Adrenal gland (tissue), 19 donors: ENCODE measurements at places on chromosomes 4 and X. TPM values are rescaled to one million over a fixed set of nuclear protein-coding genes. Genes with fewer than 3 reads are reported as not detected.

Gene MAGEA10
- total RNA-seq: not detected

Gene UGT2A1
- not detected for total RNA-seq

Gene TRO
- total RNA-seq: 3.7 TPM

Gene MXRA5
- 24.8 TPM for total RNA-seq

Gene UCP1
- total RNA-seq: not detected

Gene CLDN34
- total RNA-seq: not detected

Gene ARX
- total RNA-seq: not detected

Gene XPNPEP2
- 0.18 TPM for total RNA-seq

Gene ADAM29
- 0.07 TPM for total RNA-seq

- H3K27ac ChIP-seq: no peak overlapping the region
- no peaks in the 10 kb centered on the region for H3K36me3 ChIP-seq
- peaks cover 13% of the 10 kb centered on the region for H3K4me1 ChIP-seq
- peak; percentile 85 for DNase-seq
Measured at GRCh38 chr4:128574706-128575105, 234.8 kb upstream of the JADE1 start.

- no peak overlapping the region for H3K4me3 ChIP-seq
- peak; percentile 34 for DNase-seq
- H3K27ac ChIP-seq: peak overlapping the region; percentile 82
- H3K36me3 ChIP-seq: no peaks in the 10 kb centered on the region
- no peaks in the 10 kb centered on the region for H3K27me3 ChIP-seq
Measured at GRCh38 chr4:151407466-151408379, 1.3 kb upstream of the FHIP1A start.

GRCh38 chr4:83356899-83357661 lies 22.4 kb upstream of the HPSE start:
- H3K4me3 ChIP-seq: no peak overlapping the region
- peaks cover 7% of the 10 kb centered on the region for H3K4me1 ChIP-seq
- no peaks in the 10 kb centered on the region for H3K27me3 ChIP-seq

DNA sequence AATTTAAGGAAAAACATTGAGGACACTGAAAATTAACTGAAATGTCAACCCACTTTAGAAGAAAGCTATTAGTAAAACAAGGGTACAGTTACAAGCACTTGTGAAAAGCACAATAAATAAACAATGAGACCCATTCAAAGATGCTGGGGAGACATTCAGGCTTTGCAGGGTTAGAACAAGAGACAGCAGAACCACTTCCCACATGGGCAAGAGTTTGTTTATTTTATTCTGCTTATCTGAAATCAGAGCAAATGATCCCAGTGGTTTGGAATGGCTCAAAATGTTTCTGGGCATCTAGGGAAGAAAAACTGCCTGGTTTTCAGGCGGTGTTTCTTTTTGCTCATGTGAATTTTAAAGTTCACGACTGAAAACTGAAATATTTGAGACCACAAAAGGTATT lies 42.4 kb downstream of the PPP3CA start:
- H3K4me1 ChIP-seq: peaks cover 7% of the 10 kb centered on the region
- no peak for DNase-seq
- H3K27me3 ChIP-seq: no peaks in the 10 kb centered on the region
- no peaks in the 10 kb centered on the region for H3K36me3 ChIP-seq

DNA sequence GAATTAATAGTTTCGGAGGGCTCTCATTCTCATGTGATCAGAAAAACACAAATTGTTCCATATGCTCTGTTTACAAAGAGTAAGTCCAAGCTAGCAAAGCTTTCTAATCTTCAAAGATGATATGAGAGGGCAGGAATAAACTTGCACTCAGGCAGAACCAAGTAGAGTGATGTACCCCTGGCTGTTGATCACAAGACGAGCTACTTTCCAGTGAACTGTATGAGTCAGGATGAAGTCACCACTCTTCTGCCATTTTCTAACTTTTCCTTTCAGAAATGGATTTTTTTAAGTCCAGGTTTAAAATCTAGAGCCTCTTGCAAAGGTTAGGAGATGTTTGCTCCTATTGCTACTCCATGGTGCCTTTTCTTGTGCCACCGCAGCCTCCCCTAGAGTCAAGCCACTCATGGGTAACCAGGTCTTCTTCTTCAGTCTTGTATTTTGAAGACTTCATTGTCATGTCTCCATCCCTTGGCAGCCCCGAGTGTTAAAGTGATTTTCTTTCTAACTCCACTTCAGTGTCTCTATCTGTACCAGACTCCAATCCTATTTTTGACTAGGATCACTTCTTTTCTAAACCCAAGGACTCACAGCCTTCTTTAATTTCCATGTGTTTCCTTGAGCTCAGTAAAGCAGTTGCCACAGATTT lies 171.9 kb upstream of the GALNT7 start:
- no peak overlapping the region for H3K4me3 ChIP-seq
- H3K36me3 ChIP-seq: no peaks in the 10 kb centered on the region
- no peak for DNase-seq
- H3K27ac ChIP-seq: no peak overlapping the region

- DNase-seq: no peak
- H3K4me3 ChIP-seq: no peak overlapping the region
- peaks cover 22% of the 10 kb centered on the region for H3K36me3 ChIP-seq
- no peak overlapping the region for H3K27ac ChIP-seq
- H3K4me1 ChIP-seq: peaks cover 58% of the 10 kb centered on the region
- H3K27me3 ChIP-seq: no peaks in the 10 kb centered on the region
Measured at GRCh38 chr4:118765399-118765798, 70.5 kb downstream of the SEC24D start.

GRCh38 chr4:115325836-115326235 lies 212.4 kb upstream of the NDST4 start:
- no peaks in the 10 kb centered on the region for H3K27me3 ChIP-seq
- no peak overlapping the region for H3K4me3 ChIP-seq
- H3K27ac ChIP-seq: no peak overlapping the region
- no peaks in the 10 kb centered on the region for H3K36me3 ChIP-seq

DNA sequence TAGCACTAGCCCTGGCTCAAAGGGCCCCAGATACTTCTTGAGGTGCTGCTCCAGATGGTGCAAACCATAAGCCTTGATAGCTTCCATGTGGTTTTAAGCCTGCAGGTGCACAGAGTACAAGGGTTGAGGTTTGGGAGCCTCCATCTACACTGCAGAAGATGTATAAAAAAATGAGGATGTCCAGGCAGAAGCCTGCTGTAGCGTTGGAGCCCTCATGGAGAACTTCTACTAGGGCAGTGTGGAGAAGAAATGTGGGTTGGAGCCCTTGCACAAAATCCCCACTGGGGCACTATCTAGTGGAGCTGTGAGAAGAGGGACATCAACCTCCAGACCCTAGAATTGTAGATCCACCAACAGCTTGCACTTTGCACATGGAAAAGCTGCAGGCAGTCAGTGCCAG lies 231.9 kb downstream of the CHIC2 start:
- H3K27ac ChIP-seq: no peak overlapping the region
- no peak for DNase-seq
- H3K27me3 ChIP-seq: no peaks in the 10 kb centered on the region
- no peak overlapping the region for H3K4me3 ChIP-seq
- no peaks in the 10 kb centered on the region for H3K36me3 ChIP-seq

- H3K4me1 ChIP-seq: no peaks in the 10 kb centered on the region
- H3K27me3 ChIP-seq: no peaks in the 10 kb centered on the region
- DNase-seq: no peak
- no peak overlapping the region for H3K4me3 ChIP-seq
- no peaks in the 10 kb centered on the region for H3K36me3 ChIP-seq
- no peak overlapping the region for H3K27ac ChIP-seq
Measured at GRCh38 chr4:2339458-2340271, 77.8 kb upstream of the MXD4 start.

DNA sequence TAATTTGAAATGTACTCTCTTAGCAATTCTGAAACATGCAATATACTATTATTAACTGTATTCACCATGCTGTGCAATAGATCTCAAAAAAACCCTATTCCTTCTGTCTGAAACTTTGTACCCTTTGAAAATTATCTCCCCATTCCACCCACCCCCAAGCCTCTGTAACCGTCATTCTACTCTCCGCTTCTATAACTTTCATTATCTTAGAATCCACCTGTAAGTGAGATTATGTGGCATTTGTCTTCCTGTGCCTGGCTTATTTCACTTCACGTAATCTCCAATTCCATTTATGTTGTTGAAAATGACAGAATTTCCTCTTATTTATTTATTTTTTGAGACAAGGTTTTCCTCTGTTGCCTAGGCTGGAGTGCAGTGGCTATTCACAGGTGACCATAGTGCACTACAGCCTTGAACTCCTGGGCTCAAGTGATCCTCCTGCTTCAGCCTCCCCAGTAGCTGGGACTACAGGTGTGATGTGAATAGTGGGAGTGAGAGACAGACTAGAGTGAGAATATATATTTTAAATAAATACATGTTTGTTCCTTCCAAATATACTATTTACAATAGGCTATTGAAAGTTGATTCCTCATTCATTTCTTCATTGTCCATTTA lies 30.5 kb downstream of the VSIG4 start:
- DNase-seq: no peak
- no peak overlapping the region for H3K27ac ChIP-seq
- H3K4me1 ChIP-seq: no peaks in the 10 kb centered on the region
- no peaks in the 10 kb centered on the region for H3K36me3 ChIP-seq

DNA sequence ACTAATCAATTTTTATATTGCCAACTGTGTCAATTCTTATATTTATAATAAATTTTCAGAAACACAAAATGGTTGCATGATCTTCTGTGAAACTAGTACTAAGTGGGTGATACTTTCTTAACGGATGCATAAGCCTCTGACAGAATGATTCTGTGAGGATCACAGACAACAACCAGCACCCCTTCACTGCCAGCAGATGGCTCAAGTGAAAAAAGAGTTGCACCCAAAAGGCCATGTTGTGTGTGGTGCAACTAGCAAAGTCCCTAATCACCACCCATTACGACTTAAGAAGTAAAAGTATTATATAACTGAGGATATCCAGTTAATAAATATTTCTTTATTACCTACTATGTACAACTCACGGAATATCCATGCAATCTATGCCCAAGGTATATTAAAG lies 334.0 kb downstream of the PCDH19 start:
- H3K4me1 ChIP-seq: no peaks in the 10 kb centered on the region
- no peak overlapping the region for H3K4me3 ChIP-seq
- no peak overlapping the region for H3K27ac ChIP-seq
- no peaks in the 10 kb centered on the region for H3K36me3 ChIP-seq

DNA sequence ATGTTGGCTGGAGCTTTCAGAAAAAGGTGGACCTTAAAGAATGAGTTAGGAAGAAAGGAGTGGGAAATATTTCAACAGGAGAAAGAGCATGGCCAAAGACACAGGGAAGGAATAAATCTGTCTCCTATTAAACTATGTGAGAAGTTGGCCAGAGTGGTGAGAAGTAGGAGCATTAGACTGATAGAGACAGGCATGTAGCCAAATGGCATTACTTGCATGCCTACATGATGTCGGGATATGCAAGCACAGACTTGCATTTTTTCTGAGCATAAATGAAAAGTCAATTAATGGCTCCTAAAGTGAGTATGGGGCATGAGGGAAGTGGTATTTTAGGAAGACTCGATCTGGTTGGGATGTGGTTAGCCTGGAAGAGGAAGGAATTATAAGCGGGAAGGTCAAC lies 279.6 kb upstream of the PITX2 start:
- H3K27me3 ChIP-seq: no peaks in the 10 kb centered on the region
- no peak for DNase-seq
- no peak overlapping the region for H3K4me3 ChIP-seq
- H3K4me1 ChIP-seq: no peaks in the 10 kb centered on the region
- no peaks in the 10 kb centered on the region for H3K36me3 ChIP-seq

GRCh38 chrX:79182616-79183015 lies 38.1 kb downstream of the GPR174 start:
- H3K27ac ChIP-seq: no peak overlapping the region
- H3K4me3 ChIP-seq: no peak overlapping the region
- no peaks in the 10 kb centered on the region for H3K4me1 ChIP-seq
- no peaks in the 10 kb centered on the region for H3K36me3 ChIP-seq
- peaks cover 22% of the 10 kb centered on the region for H3K27me3 ChIP-seq

DNA sequence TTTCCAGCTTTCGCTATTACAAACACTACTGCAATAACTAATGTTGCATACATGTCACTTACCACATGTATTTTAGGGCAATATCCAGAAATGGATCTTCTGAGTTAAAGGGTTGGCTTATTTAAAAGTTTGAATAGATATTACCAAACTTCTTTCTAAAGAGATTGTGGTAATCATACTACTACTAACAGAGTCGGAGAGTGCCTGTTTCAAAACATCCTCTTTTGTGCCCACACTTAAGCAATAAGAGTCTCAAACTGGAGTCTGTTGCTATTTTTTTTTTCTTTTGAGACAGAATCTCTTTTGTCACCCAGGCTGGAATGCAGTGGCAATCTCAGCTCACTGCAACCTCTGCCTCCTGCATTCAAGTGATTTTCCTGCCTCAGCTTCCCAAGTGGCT lies 35.8 kb downstream of the FGFBP1 start:
- no peaks in the 10 kb centered on the region for H3K4me1 ChIP-seq
- no peak overlapping the region for H3K27ac ChIP-seq

- H3K36me3 ChIP-seq: no peaks in the 10 kb centered on the region
- no peak for DNase-seq
- no peak overlapping the region for H3K4me3 ChIP-seq
- peaks cover 4% of the 10 kb centered on the region for H3K4me1 ChIP-seq
- no peaks in the 10 kb centered on the region for H3K27me3 ChIP-seq
Measured at GRCh38 chrX:20217906-20218305, 48.8 kb downstream of the RPS6KA3 start.

- no peaks in the 10 kb centered on the region for H3K36me3 ChIP-seq
- no peaks in the 10 kb centered on the region for H3K4me1 ChIP-seq
- H3K27ac ChIP-seq: no peak overlapping the region
- H3K27me3 ChIP-seq: peaks cover 4% of the 10 kb centered on the region
- no peak overlapping the region for H3K4me3 ChIP-seq
Measured at GRCh38 chrX:38718311-38718710, 82.9 kb upstream of the MID1IP1 start.

DNA sequence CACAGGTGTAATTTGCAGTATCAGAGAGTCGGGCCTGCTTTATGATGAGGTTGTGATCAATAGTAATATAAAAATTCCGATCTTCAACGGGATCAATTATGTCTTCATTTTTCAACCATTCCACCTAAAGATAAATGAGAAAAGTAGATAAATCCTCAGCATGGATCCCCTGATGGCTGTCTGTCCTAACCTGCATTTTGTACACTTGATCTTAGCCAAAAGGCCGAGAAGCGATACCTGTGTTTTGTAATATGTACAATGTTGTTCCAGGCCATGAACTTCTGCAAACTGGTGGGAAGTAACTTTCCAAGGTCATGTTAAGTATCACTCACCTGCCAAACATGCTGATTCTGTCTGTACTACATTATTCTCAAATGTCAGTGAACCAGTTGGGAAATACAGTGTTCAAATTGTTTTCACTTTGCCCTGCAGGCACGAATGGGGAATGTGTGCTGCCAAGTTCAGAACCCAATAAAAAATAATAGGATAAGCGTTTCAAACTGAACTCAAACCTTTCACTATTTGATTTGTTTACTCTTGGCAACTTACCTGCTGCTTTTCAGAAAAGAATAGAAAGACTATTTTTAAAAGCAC lies 298.1 kb downstream of the UNC5C start:
- no peaks in the 10 kb centered on the region for H3K36me3 ChIP-seq
- no peaks in the 10 kb centered on the region for H3K27me3 ChIP-seq
- peak; percentile 20 for DNase-seq
- no peak overlapping the region for H3K27ac ChIP-seq
